CD4-positive, alpha-beta T cell treated with Interleukin-17A for 1 hour (primary cell): ENCODE measurements at places on chromosomes 2 and 18.

GRCh38 chr2:126241001-126241400, 415.0 kb upstream of the GYPC start:
- DNase-seq = no peak

DNA sequence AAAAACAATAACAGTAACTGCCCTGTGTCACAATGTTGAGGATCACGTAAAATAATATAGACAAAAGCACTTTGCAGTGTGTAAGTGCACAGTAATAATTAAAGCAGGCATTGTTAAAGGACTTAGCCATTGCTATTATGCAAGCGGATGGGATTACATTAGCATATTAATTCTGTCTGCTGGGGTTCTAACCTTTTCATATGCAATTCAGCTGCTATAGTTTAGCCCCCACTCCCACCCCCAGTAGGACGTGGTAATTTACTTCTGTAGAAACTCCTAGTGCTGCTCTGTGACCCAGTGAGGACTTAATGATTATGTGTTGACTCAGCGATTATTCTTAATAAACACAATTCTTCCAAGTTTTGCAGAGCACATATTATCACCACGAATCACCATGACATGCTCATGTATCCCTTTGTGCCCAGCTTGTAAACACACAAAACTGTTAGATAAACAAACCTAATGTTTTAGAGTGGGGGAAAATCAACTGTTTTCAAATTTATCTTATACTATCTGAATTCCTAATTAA, 5.1 kb upstream of the ADAM23 start:
- no peak for DNase-seq

GRCh38 chr18:37560003-37560402, 5.6 kb downstream of the CELF4 start:
- DNase-seq = no peak

GRCh38 chr2:20538308-20539132, 91.6 kb downstream of the RHOB start:
- no peak for DNase-seq

GRCh38 chr2:147826278-147827087, 18.3 kb upstream of the ACVR2A start:
- no peak for DNase-seq

GRCh38 chr2:118119158-118119727, 31.0 kb downstream of the INSIG2 start:
- DNase-seq = no peak

DNA sequence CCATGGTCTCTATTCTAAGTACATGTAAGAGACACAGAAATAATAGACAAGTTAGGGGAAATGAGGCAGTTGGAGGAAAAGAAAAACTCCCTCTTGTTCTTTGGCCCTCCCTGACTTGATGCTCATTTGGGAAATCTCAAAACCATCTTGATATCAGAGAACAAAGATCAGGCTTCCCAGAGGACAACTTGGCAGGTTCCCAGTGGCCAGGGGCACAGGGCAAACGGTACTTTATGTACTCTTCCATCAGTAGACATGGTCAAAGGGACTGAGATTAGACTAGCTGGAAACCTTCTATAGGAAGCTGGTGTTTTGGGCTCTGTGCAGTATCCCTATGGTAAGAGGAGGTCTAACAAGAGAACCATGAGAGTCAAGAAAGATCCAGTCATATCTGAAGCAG, 56.6 kb downstream of the NCKAP5 start:
- no peak for DNase-seq

DNA sequence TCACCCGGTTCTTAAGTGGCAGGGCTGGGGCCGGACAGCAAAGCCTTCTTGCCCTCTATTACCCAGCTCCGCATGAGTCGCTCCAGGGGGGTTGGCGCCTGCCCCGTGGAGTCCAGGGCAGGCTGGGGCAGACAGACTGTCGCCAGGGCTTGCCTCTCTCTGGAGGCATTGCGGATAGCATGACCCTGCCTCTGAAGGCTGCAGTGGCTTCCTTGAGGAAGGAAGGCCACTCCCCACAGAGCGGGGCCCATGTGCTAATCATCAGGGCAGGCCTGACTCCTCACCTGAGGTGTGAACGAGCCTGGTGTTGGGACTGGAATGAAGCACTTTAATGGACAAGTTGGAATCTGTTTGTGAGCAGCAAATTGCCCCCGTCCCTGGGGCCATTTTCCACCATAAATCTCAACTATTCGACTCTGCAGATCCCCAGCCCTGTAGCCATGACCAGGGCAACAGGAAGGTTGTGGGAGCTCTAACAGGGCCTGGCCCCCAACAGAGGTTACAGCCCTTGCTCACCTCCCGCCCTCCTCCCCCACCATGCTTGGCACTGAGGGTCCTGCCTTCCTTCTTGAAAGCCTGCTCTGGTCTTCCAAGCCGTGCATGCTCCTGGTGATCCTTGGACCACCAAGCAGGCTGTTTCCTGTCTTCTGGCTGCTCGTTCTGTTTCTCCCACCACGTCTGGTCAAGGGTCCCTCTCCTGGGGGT, 144.9 kb upstream of the HAAO start:
- DNase-seq = no peak

DNA sequence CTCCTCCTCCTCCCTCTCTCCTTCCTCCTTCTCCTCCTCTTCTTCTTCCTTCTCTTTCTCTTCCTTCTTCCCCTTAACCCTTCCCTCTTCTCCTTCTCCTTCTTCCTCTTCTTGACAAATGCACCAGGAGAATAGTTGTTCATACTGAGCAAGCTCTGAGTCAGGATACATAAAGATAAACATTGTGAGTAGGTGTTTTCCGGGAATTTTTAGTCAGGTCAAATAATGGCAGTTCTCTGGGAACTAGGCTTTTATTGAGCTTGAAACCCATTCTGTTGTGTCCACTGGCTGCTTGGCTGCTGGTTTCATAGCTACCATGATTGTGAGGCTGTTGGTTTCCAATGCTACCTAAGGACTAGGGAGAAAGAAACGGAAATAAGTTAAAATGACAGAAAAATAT, 1144.7 kb upstream of the DDX18 start:
- no peak for DNase-seq

DNA sequence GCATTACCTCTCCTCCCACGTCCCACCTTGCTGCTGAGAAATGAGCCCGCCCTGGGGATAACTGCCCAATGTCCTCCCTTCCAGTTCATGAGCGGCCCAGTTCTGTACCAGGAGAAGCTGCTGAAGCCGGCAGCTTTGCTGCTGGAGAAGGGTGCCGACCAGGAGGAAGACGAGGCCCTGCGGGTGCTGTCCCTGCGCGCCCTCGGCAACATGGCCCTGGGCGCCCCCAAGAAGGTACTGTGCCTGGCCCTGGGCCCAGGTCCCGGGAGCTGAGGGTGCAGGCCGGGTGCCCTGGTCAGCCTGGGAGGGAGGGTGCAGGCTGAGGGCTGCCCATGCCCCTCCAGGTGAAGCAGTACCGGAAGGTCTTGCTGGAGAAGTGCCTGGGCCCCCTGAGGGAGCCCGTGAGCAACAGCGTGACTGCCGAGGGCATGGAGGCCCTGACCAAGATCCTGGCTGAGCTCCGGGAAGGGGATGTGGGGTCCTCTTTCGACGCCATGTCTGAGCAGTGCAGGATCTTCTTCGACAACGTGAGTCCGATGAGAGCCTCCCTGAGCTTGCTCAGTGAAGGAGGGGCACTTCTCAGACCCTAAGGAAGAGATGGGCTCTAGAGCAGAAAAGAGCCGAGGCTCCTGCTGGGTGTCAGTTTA, 25.7 kb downstream of the HJURP start:
- no peak for DNase-seq

DNA sequence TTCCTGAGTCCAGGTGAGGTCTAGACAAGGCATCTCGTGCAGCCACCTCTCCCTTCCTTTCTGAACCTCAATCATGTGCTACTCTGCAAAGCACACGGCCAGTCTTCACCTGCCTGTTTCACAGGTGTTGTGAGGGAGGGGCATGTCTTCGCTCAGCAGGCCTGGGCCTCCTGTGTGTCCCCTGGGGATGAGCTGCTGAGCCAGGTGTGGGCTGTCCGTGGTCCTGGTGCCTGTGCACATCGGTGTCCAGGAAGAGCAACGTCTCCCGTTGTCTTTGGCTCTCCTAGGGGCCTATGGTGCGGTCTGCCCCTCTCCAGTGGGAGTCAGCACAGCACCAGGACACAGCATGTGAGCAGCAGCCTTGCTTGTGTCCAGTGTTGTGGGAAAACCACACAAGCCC, 16.7 kb downstream of the ARHGEF4 start:
- no peak for DNase-seq

- no peak for DNase-seq
Measured at GRCh38 chr2:8520791-8521344, 161.0 kb upstream of the ID2 start.

GRCh38 chr18:69897397-69898108, 50.1 kb downstream of the CD226 start:
- DNase-seq = peak; percentile 63

- no peak for DNase-seq
Measured at GRCh38 chr2:202494300-202495229, 118.4 kb downstream of the BMPR2 start.

- DNase-seq = no peak
Measured at GRCh38 chr2:74831693-74832530, 2.0 kb upstream of the HK2 start.

DNA sequence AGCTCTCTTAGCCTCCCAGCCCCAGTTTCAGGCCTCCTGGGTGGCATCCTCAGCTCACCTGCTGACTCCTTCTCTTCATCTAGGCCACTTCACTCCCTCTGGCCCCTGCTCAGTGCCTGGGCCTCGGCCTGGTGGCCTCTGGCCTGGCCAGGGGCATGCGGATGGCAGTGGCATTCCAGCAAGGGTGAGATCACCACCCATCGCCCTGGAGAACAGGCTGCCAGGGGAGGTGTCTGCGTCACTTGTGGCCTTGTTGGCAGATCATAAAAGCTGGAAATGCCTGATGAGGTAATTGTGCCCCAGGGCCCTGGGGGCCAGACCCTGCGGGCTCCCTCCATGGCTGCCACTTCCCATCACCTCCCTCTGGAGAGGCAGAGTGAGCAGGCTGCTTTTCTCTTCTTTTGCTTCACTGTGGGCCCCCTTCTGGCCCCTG, 72.5 kb upstream of the SMAD2 start:
- DNase-seq = no peak

DNA sequence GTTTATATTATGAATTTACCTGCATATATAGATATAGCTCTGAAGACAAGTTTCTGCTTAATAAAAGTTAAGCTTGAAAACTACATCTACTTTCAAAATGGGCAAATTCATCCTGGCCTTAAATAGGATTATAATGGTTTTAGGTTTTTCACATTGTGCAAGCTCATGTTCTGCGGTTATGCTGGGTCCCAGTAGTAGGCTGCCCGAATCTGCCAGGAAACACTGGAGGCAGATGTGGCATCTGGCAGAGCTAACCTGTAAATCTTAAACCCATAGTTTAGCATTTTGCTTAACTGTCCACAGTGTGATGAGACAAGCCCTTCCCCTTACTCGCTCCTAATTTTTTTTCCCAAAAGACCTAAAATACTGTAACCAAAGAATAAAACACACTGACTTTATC, 234.2 kb downstream of the TCF4 start:
- no peak for DNase-seq

DNA sequence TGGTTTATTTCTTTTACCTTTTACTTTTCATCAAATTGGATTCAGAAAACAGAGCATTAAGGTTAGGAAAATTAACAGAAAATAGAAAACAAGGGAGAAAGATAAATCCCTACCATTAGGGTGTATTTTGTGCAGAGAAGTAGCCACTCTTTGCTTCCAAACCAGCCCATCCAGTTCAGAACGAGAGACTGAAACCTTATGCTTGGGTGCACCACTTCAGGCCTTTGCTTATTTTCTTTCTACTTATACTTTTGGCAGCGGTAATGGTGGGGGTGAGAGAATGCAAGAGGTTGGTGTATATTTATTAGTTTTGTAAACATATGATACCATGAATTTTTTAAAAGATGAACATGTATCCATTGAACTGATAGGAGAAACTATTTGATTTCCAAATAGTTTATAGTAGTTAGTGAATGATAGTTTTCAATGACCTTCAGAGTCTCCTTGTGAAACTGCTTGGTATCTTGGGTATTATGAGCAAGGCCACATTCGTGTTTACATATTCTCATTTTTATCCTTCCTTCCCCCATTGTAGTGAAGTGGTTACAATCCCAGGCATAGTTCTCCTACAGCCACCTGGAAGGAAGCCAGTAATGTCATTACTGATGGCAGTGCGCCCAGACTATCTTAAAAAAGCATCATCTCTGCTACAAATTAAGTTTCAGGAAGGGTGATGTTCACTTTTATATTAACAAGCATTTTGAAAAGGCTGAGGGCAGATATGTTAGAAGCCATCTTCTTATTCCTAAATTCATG, 60.8 kb downstream of the MFSD6 start:
- no peak for DNase-seq

DNA sequence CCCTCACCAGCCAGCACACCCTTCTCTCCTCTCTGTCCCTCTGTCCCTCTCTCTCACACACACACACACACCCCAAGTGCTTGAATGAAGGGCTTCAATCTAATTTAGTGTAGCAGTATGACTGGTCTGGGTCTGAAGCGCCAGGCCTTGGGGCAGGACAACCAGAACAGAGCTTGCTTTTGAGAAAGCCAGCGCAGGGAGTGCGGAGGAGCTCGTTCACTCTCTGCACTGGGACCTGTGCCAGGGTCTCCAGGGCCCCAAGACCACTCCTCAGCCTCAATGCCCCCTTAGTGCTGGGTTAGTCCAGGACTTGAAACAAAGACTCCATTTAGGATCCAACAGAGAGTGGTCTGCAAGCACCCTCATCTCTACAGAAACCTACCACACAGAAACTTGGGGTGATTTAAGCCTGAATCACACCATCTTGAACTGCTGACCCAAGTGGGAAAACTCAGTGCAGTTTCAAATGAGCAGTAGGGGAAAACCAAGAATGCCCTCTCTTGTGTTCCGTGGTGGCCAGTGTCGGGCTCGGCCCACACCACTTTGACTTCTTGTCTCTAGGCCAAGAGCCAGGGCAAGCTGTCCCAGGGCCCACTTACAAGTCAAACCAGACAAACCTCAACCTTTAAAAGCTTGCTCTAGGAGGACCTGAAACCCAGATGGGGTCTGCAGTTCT, 66.6 kb upstream of the WIPF1 start:
- DNase-seq = no peak

- DNase-seq = no peak
Measured at GRCh38 chr2:196464311-196464710, 175.2 kb upstream of the CCDC150 start.

GRCh38 chr2:3290655-3291054, 87.0 kb downstream of the EIPR1 start:
- no peak for DNase-seq

GRCh38 chr2:63571291-63571690, 17.0 kb downstream of the WDPCP start:
- DNase-seq = no peak

GRCh38 chr18:9403795-9404564, 69.4 kb downstream of the TWSG1 start:
- no peak for DNase-seq

- no peak for DNase-seq
Measured at GRCh38 chr2:27795093-27795834, 23.7 kb downstream of the MRPL33 start.

GRCh38 chr18:31554776-31555175, 36.9 kb upstream of the TTR start:
- DNase-seq = no peak

- no peak for DNase-seq
Measured at GRCh38 chr18:47246027-47246971, 5.2 kb downstream of the SKOR2 start.

GRCh38 chr2:76450024-76450475, 739.3 kb upstream of the GCFC2 start:
- no peak for DNase-seq

- no peak for DNase-seq
Measured at GRCh38 chr18:51135364-51135763, 62.1 kb downstream of the MEX3C start.

GRCh38 chr2:215419769-215420470, 15.9 kb downstream of the FN1 start:
- DNase-seq = no peak

- no peak for DNase-seq
Measured at GRCh38 chr2:219471476-219472371, 27.0 kb upstream of the GMPPA start.

- DNase-seq = no peak
Measured at GRCh38 chr2:45964223-45964841, 312.9 kb downstream of the PRKCE start.
